ENCODE measurements at places on chromosomes 1 and 21.

GRCh38 chr1:210237479-210237878 is 4.9 kb downstream of the SERTAD4 start:
- no peak for DNase-seq

GRCh38 chr1:3172431-3173380 is 103.7 kb downstream of the PRDM16 start:
- no peak for DNase-seq

GRCh38 chr1:158118713-158119402 is 61.8 kb upstream of the CD1D start:
- no peak for DNase-seq

- no peak for DNase-seq
These were observed 62.6 kb downstream of the CDC14A start for GRCh38 chr1:100414693-100415497.

DNA sequence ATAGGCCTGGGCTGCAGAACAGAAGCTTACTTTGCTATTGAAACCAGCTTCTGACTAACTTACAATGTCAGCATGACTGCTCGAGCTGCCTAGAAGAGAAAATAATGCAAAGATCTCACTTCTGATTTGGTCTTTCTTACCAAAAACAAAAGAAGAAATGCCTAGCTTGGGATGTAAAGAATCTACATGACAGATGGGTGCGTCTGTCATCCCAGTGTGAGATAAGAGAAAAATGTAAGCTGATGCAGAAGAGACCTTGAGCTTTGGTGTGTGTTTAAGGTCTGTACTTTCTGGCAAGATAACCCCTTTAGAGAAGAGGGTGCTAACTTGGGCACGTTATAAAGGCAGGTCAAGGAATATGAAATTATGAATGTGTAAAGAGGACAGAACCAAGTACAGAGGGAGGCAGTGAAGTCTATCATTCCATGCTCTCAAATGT is 3.6 kb downstream of the FAM20B start:
- no peak for DNase-seq

GRCh38 chr1:230301822-230302221 is 124.3 kb downstream of the PGBD5 start:
- no peak for DNase-seq

- DNase-seq = no peak
These were observed 101.1 kb upstream of the SOD1 start for GRCh38 chr21:31558189-31558961.

GRCh38 chr1:43376723-43377235 is 9.0 kb upstream of the ELOVL1 start:
- DNase-seq = no peak
